ENCODE measurements at places on chromosomes 16 and 17.

GRCh38 chr17:82817947-82818346 lies 21.9 kb downstream of the ZNF750 start:
- no peak for DNase-seq

- no peak for DNase-seq
Measured at GRCh38 chr16:23058576-23058975, 90.7 kb downstream of the USP31 start.

GRCh38 chr17:41547378-41547841 lies 19.3 kb upstream of the KRT19 start:
- no peak for DNase-seq

GRCh38 chr16:2372684-2373083 lies 32.2 kb upstream of the ABCA3 start:
- DNase-seq: no peak

DNA sequence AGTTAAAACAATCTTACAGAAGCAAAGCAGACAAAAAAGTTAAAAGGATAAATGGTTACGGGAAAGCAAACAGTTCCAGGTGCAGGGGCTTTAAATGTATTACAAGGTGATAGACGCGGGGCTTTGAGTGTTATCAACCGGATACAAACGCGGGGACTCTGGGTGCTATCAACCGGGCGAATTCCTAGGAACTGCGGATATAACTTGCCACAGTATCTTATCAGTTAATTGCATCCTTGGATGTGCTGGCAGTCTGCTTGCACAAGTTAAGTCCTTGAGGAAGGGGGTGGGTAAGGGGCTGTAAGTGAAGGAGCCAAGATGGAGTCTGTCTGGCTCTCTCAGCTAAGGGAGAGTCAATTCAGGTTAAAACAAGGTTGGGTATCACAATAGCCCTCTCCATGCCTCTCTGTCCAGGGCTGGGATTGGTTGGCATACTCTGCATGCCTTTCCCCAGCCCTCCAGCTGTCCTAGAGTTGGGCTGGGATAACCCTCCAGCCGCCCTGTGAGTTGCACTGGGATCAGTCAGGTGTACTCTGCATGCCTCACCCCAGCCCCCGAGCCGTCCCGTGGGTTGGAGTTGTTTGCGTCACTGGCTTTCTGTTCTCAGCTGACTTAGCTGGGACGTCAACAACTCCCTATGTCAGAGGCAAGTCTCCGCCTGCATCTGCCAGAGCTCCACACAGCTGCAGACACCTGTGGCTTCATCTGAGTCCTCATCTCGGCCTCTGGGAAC lies 40.9 kb downstream of the TMEM235 start:
- DNase-seq: no peak

DNA sequence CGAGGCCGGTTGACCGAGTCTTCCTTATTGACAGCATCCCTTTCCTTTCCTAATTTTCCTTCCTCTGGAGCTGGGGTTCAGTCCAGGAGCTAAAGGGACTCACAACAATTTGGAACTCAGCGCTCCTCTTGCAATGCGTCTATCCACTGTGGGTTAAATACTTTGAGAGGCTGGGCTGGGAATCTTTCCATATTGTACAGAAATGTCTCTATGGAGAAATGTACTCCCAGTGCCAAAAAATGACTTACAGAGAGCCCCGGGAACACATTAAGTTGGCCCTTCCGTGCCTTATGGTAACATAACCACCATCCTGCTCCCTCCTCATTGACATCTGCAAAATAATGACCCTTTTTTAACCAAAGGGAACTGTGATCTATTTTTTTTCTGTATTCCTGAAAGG lies 192.8 kb downstream of the FTO start:
- DNase-seq: no peak

DNA sequence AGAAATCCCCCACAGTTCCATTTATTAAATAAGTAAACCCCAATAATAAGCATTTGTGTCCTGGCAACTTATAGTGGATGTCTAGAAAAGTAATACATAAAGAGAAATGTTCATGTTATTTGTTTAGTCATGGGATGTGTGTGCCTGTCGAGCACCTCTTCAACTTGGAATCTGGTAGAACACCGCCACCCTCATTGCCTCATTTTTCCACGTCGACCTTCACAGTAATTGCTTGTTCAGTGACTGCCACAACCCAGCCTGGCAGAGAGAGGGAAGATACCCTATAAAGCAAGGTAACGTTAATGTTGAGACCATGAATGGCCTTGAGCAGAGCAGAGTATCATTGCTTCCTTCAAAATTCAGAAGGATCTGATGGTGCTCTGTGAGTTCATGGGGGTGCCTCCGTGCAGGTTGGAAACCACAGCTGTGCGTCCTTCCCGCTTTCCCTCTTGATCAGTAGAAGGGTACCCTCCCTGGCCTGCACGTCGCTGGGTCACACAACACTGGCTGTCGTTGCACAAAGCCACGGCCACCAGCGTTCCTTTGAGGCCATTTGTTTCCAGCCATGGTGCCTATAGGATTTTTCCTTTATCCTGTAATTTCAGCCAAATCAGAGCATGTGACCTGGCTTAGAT lies 3.7 kb upstream of the DNASE1 start:
- DNase-seq: peak; percentile 36

DNA sequence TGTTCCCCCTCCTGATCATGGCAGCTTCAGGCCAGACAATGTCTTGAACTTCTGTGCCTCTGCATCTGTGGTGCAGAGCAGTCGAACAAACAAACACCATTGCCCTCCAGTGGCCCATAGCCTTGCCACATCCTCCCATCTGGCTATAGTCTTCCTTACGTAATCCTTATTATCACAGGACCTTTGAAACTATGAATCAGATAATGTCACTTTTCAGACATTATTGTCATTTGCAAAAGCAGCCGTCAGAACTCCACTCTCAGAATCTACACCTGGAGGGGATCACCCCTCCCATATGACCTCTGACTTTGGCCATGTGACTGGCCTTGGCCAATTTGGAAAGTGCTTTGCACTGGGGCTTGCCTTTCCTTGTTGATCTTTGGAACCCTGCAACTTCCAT lies 387.3 kb downstream of the MAF start:
- DNase-seq: no peak

- no peak for DNase-seq
Measured at GRCh38 chr17:57342963-57343589, 86.8 kb downstream of the MSI2 start.

- no peak for DNase-seq
Measured at GRCh38 chr16:10561425-10561824, 19.0 kb downstream of the EMP2 start.

DNA sequence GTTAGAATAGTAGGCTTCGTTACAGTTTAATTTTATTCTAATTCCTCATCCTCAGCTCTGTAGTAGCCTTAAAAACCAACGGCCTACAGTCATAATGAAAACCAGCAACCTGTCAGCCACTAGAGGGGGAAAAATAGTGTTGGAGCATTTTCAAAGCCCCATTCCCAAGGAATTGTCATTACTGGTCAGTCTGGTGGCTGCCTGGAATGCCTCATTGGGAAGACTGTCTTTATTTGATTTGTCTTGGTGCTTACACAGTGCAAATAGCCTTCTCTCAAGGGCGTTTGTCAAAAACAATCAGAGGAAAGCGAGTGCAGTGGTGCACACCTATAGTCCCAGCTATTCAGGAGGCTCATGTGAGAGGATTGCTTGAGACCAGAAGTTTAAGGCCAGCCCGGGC lies 4.7 kb downstream of the LPCAT2 start:
- DNase-seq: no peak

DNA sequence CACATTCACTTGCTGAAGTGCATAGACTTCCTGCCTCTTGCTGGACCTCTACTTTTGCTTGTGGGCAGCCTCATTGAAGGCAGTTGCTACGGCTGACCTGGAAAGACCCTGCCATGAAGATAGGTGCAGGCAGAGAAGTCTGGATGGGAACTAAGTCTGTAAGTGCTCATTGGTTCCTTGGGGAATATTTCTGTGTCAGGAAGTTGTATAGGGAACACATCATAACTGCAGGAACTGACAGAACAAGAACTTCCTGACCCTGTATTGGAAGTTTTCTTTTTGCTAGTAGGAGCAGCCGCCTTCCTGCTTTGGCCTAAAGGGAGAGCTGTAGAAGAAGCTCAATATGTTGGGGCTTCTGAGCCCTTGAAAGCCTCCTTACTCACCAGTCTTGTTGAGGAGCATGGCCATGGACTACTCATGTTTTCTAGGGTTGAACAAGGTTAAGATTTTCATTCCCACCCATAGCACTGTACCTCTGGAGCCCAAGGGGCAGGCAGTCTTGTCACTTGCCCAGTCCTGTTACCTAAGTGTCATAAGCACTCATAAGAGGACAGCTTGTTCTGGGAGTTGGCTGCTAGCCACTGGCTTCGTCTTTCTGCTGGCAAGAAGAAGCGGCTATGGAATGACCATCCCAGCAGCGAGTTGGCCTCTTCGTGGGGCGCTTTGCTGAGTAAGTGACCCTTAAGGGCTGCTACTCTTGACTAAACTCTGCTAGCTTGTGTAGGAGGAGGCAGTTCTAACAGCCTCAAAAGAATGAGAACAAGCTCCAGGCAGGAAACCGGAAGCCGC lies 7.2 kb downstream of the UBFD1 start:
- DNase-seq: no peak

GRCh38 chr16:89828199-89828869 lies at the start of gene SPIRE2:
TSS of gene SPIRE2 (plus strand) at chr16:89828475. CDS start at chr16:89828551, 76 bp downstream.
- DNase-seq: no peak

GRCh38 chr17:8792646-8793045 lies 6.5 kb downstream of the MFSD6L start:
- DNase-seq: no peak

- no peak for DNase-seq
Measured at GRCh38 chr17:48600244-48601098, 4.3 kb downstream of the HOXB6 start.

DNA sequence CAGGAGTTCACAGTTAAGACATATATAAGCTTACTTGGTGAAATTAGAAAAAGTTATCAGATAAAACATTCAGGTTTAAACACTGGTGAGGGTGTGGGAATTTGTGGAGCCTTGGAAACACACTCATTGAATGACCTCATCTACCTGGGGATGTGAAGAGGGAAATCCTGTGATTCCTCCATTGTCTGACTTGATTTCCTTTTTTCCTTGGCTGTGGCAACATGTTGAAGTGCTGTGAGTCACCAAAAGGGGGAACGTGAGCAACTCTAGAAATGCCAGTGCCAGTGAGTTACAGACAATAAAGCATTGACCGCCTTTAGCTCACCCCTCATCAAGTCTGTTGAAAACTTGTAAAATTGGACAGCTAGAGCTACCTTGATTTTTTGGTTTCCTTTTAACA lies 1.8 kb downstream of the HMOX2 start:
- DNase-seq: no peak

- DNase-seq: no peak
Measured at GRCh38 chr16:78244131-78244895, 144.9 kb downstream of the WWOX start.

- no peak for DNase-seq
Measured at GRCh38 chr16:65373097-65373496, 251.2 kb upstream of the CDH11 start.

DNA sequence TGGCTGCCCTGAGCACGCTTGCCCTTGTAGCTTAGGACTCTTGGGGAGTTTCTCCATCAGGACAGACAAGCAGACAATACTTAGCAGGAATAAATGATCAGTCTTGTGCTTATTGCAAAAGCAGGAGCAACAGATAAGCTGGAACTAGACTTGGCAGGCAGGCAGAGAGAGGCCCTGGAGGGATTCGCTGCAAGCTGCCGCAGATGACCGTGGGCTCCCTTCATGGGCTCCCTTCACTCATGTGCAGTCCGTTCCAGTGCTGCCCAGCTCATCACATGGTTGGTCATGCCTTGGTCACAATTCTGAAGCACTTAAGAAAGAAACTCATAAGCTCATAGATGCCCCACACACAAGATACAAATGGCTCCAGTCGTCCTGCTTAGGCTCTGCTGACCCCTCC lies 2.4 kb upstream of the SLC5A10 start:
- DNase-seq: no peak

DNA sequence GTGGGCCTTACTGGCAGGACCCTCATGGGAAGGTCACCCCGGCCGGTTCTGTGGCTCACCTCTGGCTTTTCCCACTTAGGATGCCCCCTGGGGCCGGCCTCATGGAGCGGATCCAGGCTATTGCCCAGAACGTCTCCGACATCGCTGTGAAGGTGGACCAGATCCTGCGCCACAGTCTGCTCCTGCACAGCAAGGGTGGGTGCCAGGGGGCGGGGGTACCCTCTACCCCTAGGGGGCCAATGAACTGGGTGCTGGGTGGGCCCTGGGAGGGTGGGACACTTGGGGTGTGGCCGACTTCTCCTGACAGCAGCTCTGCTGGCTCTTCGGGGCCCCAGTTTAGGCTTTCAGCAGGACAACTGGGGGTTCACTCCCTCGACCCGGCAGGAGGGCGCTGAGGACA lies 34.3 kb downstream of the MGAT5B start:
- no peak for DNase-seq

- DNase-seq: no peak
Measured at GRCh38 chr17:76530095-76530723, 7.3 kb downstream of the CYGB start.

GRCh38 chr17:19534562-19535149 lies 1.0 kb downstream of the SLC47A1 start:
- no peak for DNase-seq

GRCh38 chr17:65388911-65389310 lies 172.5 kb downstream of the AXIN2 start:
- no peak for DNase-seq

DNA sequence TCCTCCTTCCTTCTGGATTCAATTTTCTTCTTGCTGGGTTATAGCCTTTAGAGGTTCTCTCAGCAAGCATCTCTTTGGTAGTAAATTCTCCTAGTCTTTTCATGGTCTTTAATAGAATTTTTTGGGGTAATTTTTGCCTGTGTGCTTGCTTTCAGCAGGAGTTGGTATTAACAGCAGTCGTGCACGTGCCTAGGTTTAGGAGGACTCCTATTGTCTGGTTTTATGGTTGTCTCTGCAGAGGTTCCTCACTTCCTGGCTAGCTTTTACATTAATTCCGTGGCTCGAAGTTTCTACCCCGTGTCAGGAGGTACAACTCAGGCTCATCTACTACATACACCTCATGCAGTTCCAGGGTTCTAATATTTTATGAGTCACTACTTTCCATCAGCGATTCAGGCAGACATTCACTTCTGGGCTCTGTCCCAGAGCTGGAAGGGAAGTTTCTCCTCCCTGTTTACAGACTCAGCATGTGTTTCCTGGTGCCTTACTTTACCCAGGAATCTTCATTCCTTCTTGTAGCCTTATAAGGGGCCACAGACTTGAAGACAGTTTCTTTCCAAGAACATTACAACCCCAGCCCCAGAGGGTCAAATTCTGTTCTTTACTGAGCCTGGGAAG lies 643.6 kb downstream of the HS3ST4 start:
- no peak for DNase-seq

DNA sequence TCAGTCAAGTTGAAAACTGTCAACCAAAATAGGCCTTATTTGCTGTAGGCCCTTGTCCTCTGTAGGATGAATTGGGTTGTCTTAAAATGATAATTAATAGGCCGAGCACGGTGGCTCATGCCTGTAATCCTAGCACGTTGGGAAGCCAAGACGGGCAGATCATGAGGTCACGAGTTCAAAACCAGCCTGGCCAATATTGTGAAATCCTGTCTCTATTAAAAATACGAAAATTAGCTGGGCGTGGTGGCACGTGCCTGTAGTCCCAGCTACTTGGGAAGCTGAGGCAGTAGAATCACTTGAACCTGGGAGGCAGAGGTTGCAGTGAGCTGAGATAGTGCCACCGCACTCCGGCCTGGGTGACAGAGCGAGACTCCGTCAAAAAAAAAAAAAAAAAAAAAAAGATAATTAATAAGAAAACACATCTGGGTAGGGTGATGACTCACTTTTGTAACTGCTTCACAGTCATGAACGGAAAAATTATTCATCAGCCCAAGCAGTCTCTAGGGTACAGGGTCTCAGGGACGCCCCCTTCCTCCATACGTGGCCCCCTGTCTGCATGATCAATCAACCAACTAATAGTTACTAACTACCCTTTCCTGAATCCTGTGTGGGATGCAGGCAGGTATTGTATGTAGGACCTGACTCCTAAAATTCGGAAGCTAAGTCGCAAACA lies 137.0 kb upstream of the RCVRN start:
- no peak for DNase-seq

All from coronary artery (tissue), 2 donors.